ENCODE measurements at places on chromosomes 16 and 17. TPM values are rescaled to one million over a fixed set of nuclear protein-coding genes. Genes with fewer than 3 reads are reported as not detected.

Gene CNTNAP1
- total RNA-seq, result 10.4 TPM

DNA sequence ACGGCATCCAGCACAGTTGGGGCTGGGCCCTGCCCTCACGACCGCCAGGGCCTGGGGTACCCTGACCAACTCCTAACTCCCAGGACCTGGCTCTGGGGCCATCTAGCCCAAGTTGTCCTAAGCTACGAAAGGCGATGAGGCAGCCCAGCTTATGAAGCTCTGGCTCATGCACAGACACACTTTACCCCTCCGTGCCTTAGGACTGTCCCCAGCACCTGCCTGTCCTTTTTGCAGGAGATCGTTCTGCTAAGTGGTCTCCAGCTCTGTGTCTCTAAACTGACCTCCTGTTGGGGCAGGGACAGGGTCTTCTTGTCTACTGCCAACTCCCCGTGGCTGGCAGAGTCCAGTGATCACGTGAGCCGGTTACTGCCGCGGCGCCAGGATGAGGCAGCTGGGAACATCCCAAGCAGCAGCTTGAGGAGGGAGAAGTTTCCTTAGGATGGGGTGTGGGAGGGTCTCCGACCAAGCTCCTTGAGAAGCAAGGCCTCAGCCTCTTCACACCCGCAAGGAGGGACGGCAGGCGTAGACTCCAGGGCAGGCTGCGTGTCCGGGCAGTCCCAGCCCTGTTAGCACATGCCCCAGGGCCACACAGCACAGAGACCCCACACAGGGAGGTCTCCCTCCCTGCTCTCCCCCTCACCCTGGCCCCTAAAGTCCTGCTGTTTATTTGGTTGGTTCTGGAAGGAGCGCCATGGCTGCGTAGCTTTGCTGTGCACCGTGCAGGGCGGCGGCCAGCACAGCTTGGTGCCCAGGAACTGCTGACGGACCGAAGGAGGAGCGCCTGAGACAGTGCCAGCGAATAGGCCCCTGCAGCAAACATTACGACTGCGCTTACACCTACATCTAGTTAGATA, 16.4 kb upstream of the METRNL start:
- H3K27ac ChIP-seq, result no peak overlapping the region
- no peak overlapping the region for H3K4me3 ChIP-seq
- no peaks in the 10 kb centered on the region for H3K27me3 ChIP-seq
- no peaks in the 10 kb centered on the region for H3K4me1 ChIP-seq
- no peaks in the 10 kb centered on the region for H3K36me3 ChIP-seq

DNA sequence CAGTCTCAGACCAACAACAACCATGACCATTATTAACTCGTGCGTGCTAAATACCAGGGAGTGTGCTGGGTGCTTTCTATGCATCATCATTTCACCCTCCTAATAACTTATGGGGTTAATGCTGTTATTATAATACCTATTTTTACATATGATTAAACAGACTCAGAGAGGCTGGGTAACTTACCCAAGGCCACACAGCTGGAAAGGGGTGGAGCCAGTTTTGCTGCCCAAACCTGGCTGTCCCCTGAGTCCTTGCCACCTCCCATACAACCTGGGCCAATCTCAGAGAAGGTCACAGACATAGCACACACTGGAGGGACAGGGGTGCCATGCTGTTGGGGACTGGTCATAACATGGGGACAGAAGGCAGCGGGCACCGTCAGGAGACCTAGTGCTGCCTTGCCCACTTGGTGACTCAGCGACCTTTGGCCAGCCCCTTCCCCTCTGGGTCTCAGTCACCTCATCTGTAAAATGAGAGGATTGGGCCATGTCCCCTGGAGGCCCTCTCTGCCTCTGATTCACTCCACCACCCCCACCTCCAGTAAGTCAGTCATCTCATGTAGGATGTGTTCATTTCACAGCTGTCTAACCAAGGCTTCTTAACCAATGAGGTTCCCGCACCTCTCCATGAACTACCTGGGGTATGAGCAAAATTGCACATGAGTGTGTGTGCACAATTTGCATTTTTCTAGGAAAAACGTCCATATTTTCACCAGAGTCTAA, 11.4 kb upstream of the FADS6 start:
- no peak overlapping the region for H3K27ac ChIP-seq

DNA sequence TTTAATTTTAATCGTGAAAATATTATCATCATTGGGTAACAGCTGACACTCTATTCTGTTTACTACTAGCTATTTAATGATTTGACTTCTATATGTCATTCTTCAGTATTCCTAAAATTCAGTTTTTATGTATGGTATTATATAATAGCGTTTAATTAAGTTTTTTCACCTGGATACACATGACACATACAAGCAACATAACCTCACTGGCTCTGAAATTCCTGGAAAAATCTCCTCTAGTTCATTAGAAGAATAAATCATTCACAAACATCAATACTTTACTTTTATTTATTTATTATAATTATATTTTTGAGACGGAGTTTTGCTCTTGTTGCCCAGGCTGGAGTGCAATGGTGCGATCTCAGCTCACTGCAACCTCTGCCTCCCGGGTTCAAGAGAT, 44.0 kb downstream of the AKAP10 start:
- H3K4me3 ChIP-seq, result no peak overlapping the region
- no peak overlapping the region for H3K27ac ChIP-seq
- no peak for DNase-seq
- H3K4me1 ChIP-seq, result no peaks in the 10 kb centered on the region
- peaks cover 5% of the 10 kb centered on the region for H3K36me3 ChIP-seq
- no peaks in the 10 kb centered on the region for H3K27me3 ChIP-seq

Gene ZNF652
- 22.2 TPM for total RNA-seq

DNA sequence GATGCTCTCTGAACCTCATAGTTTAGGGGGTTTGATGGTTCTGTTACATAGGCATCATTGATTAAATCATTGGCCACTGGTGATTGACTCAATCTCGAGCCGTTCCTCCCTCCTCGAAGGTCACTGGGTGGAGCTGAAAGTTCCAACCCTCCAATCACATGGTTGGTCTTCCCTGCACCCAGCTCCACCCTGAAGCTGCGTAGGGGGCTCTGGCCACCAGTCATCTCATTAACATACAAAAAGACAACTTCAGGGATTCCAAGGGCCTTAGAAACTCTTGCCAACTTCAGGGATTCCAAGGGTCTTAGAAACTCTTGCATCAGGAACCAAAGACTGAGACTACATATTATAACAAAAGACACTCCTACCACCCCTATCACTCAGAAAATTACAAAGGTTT, 306.5 kb upstream of the TNRC6C start:
- no peak for DNase-seq

GRCh38 chr16:58832386-58832895, 98.3 kb upstream of the GOT2 start:
- H3K4me1 ChIP-seq, result no peaks in the 10 kb centered on the region
- H3K4me3 ChIP-seq, result no peak overlapping the region
- no peak overlapping the region for H3K27ac ChIP-seq
- DNase-seq, result no peak
- H3K27me3 ChIP-seq, result no peaks in the 10 kb centered on the region

All from pancreas (tissue), 10 donors.